Stimulated activated CD8-positive, alpha-beta memory T cell treated with anti-CD3 and anti-CD28 coated beads, Interleukin-15, amount 100 ng/mL, for 4 hours (primary cell): ENCODE measurements at places on chromosomes 1 and 21.

GRCh38 chr1:211604548-211604947 is 25.6 kb upstream of the SLC30A1 start:
- no peak for DNase-seq

DNA sequence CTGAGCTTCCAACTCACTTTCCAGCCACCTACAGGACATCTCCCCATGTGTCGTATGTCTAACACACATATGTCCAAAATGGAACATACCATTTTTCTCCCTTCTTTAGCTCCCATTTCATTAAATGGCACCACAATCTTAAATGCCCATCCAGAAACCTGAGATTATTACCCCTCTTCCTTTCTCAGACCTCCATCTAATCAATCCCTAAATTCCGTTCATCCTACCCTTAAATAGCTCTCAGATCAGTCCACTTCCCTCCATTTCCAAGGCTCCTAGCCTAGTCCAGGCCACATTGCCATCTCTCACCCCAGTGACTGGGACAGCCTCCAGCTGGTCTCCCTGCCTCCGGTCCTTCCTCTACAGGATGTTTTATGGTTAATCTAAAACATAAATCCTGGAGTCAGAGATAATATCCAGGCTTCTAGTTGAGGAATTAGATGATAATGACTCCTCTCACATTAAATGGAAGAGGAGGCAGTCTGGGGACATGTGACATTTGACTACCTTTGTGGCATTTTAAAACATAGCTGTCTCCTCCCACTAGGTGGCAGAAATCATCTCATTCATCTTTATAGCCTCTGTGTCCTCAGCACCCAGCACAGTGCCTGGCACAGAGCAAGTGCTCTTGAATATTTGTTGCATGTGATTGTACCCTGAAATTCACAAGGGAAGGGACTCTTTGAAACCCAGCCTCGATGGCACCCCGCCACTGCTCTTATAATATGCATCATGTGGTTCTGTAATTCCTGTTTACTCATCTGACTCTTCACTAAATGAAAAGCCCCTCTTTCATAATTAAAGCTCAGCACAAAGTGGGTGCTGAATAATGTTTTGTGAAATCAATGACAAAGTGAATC is 102.3 kb downstream of the TMEM53 start:
- no peak for DNase-seq

GRCh38 chr1:180155182-180155682 is 563 bp downstream of the QSOX1 start:
- no peak for DNase-seq

DNA sequence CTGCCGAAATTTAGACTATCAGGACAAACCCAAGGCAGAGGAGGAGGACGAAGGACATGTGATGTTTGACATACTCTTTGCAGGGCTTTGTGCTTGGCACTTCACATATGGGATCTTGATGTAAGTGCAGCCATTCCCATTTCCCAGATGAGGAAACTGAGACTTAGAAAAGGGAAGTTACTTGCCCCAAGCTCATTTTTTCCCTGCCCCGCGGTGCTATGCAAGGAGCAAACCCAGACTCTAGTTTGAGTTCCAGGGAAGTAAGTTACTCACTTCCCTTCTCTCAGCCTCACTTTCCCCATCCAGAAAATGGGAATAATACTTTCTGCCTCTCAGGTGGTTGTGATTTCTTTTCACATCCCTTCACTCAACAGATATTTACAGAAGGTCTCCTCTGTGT is 4.5 kb upstream of the FOXO6 start:
- no peak for DNase-seq

DNA sequence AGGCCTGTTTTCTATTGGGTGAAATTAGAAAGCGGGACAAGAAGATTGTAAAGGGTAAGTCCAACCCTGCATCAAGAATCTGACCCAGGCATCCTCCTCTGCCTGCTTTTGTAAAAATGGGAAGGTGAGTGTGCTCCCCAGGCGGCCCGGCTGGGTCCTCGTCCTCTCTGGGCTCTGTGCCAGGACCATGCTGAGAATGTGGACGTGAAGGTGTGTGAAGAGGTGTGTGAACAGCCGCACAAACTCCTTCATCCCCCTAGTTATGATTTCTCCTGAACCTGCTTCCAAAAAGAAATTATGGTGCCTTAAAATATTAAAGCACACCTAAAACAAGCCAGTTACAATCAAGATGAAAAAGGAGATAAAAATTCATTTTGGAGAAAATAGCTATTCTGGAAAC is 185.7 kb downstream of the IGSF21 start:
- no peak for DNase-seq

GRCh38 chr1:6041432-6042062 is 4.1 kb upstream of the KCNAB2 start:
- DNase-seq = no peak
